ENCODE measurements at places on chromosomes 2 and 18.

DNA sequence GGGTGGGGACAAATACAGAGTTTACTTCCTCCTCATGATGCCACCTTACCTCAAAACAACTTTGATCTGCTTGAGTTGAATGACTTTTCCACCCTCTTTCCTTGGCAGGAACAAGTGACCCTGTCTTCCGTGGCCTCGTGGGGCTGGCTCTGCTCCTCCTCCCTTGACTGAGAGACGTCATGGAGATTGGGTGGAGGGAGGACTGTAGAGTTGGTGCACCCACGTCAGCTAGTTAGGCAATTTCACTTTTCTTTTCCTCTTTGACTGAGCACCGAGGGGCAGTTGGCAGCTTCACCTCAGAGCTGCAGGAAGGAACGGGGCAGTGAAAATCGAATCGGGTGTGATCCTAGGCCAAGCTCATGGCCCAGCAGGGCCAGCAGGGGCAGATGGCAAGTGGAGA lies at the start of gene SP140:
Gene SP140 (plus strand): TSS at position 251 of the 400 bp plus-strand sequence. CDS start 109 bp downstream, at position 360.
- no peak for DNase-seq

GRCh38 chr2:132430895-132431294 lies 14.3 kb downstream of the GPR39 start:
- no peak for DNase-seq

GRCh38 chr2:39304729-39305128 lies 61.0 kb upstream of the CDKL4 start:
- no peak for DNase-seq

GRCh38 chr2:230671117-230671516 lies 41.5 kb upstream of the CAB39 start:
- DNase-seq: no peak

DNA sequence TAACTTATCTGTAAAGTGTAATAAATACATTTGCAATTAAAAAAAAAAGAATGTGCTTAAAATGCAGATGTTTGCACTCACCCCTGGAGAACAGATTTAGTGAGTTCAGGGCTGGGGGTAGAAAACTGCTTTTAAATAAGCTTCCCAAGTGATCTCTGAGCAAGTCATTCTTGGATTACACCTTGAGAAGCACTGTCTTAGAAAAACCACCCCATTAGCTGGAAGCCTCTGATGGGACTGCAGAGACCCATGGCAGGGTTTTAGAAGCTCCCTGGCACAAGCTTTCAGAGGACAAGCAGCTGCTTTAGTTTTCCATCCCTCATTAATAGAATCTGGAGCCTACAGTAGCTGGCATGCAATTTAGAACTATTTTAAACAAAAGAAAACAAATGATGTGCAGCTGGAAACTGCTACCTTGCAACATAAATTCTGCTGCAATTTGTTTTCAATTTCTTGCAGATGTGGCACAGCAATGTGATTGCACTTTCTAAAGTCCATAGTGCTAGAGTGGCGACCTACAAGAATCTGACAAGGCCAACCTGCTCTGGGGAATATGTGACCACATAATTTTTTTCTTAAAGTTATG lies 141.5 kb downstream of the CDC42EP3 start:
- no peak for DNase-seq

DNA sequence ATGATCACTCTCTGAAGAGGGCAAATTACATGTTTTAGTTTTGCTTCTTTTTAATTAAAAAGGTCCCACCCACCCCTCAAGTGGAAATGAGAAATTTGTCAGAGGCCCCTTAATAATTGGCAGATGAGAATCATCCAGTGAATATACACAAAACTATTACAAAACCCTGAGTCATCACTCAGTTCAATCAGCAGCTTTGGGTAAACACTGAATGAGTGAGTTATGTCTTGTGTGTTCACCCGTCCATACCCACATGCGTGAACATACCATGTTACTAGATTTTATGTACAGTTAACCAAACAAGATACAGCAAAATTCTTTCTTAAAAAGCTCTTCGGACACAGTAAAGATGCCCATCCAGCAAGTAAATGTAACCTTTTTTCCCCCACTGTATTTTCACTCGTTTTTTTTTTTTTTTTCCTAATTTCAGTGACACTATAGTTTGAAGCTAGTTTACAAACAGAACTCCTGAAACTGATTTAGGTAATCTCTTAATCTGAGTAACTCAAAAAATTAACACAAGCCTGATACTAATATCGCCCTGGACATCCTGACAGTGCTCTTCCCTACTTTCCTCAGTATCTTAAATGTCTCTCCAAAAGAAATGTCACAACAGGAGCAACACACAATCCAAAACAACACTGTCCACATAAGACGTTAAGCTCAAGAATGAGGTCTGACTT lies 1.4 kb downstream of the PSME4 start:
- peak; percentile 68 for DNase-seq

DNA sequence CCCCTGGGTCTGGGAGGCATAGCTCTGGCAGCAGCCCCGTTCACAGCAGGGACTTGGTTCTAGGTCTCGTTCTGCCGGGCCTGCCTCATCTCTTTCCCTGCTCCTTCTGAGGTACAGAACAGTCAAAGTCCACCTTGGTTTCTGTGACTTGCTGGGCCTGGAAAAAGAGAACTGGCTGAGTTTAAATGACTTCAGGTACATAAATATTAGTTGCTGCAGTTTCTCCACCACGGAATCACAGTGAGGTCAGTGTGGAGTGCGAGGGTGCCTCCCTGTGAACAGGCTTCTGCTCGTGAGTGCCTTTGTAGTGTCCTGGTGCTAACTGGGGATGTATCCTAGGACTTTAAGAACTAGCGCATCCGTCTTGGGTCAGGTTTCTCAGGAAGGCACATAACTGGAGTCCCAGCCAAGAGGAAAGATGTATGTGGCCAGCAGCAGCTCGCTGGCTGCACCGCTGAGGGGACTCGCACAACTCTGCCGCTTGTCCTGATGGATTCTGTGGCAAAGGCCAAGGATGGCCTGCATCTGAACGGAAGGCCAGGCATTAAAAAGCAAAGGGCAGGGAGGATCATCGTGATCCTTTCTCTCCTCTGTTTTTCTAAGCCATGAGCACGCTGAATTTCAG lies 188.6 kb downstream of the SH3RF3 start:
- DNase-seq: no peak

DNA sequence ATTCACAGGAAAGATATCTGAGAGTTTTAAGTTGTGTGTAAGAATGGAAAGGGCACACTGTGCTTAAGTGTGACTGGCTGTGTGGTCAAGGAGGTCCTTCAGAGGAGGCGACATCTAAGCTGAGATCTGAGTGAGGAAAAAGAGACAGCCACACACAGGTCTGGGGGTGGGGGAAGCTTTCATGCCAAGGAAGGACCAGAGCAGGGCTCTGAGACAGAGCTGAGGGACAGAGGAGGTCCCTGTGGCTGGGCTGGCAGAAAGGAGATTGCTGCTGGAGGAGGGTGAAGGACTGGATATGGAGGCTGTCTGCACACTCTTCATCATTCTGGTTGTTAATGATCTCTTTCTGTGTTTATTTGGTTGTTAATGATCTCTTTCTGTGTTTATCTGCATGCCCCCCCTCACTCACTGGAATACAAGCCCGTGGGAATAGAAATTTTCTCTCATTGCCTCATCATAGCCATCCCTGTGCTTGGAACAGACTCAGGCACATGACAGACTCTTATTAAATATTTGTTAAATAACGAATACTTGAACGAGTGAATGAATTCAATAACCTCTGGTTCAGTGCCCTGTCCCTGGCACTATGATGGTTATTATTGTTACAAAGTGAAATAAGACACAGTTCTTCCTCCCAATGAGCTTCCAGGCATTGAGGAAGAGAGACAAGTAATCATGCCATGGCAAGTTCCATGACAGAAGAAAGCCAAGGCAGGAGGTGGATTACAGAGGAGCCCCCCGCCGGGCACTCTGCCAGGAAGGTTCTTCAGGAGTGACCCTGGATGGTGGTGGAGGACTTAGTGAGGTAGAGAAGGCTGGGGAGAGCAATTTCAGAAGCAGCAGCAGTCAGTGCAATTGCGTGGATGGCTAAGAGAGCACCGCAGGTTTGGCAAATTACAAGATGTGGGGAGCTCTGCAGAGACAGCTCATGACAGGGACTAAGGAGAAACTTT lies 399.4 kb upstream of the HS6ST1 start:
- DNase-seq: no peak

- no peak for DNase-seq
These were observed 15.1 kb upstream of the NMUR1 start for GRCh38 chr2:231545105-231545902.

- peak; percentile 75 for DNase-seq
These were observed 49.6 kb upstream of the ITSN2 start for GRCh38 chr2:24409700-24410556.

GRCh38 chr2:43854671-43855070 lies 15.9 kb downstream of the ABCG8 start:
- no peak for DNase-seq

GRCh38 chr2:45700407-45701013 lies 49.0 kb downstream of the PRKCE start:
- no peak for DNase-seq

DNA sequence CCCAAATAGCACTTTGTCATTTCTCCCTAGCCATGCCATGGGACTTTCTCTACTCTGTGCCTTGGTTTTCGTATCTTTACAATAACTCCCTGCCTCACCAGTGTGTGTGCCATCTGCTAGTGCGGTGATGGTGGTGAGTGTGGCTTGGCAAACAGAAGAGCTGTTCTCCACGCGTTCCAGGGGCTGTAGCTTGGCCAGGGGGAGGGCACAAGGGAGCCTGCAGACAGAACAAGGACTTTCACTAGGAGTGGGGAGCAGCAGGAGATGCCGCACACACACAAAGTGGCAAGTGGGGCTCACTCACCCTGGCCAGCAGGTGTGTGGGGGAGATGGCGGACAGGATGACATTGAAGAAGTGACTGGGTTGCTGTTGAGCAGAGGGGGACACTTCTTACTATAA lies 196.9 kb downstream of the HAUS1 start:
- no peak for DNase-seq

- DNase-seq: no peak
These were observed 64.2 kb downstream of the TPO start for GRCh38 chr2:1477196-1478040.

DNA sequence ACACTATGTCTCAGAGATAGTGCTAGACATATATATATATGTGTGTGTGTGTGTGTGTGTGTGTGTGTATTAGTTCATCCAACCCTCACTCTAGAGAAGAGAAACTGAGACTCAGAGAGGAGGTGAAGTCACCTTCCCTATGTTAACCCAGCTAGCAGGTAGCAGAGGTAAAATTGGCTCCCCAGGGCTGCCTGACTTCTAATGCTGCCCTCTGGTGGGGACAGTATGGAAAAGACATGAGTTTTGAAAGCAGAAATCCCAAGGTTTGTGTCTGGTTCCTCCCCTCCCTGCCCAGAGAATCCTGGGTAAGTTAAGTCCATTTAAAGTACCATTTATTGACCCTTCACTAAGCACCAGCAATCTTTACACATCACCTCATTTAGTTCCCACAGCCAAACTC lies 137.7 kb downstream of the THNSL2 start:
- no peak for DNase-seq

DNA sequence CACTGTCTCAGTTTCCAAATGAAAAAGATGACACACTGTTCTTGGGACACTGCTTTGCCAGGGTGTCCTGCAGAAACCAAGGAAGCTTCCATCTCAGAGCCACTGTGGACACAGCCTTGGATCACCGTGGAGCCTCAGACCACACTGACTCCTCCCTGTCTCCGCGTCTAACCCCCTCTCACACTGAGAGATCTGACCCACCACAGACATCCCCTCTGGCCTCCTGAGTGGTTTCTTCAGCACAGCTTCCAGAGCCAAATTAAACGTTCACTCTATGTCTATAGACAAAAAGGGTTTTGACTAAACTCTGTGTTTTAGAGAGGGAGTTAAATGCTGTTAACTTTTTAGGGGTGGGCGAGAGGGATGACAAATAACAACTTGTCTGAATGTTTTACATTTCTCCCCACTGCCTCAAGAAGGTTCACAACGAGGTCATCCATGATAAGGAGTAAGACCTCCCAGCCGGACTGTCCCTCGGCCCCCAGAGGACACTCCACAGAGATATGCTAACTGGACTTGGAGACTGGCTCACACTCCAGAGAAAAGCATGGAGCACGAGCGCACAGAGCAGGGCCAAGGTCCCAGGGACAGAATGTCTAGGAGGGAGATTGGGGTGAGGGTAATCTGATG lies 113.4 kb upstream of the PKDCC start:
- DNase-seq: no peak

DNA sequence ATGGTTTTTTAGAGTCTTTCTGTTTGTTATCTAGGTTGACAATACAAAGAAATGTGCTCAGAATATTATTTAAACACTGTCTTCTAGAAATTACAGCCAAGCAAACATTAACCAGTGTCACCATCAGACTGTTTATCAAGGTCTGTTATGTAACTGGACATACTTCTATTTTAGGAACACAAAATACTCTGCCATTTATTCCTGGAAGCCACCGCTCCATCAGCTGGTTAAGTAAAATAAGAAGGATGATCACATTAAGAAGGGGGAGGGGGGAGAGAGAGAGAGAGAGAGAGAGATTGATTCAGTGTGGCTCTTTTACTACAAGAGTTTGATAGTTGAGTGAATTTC lies 47.9 kb downstream of the MBP start:
- no peak for DNase-seq

DNA sequence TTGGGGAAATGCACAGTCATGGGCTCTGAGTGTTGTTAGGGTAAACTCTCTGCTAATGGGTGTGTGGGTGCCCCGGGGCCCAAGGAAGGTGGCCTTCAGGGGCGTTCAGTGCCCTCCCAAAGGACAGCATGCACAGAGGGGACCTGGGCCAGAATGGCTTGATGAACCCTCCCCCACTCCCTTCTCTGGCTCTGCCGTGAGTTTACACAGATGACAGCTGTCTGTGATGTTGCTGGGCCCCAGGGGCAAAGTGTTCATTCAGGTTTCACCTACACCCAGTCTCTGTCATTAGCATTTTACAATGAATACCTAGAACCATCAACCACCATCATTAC lies 3.2 kb downstream of the NPPC start:
- no peak for DNase-seq

DNA sequence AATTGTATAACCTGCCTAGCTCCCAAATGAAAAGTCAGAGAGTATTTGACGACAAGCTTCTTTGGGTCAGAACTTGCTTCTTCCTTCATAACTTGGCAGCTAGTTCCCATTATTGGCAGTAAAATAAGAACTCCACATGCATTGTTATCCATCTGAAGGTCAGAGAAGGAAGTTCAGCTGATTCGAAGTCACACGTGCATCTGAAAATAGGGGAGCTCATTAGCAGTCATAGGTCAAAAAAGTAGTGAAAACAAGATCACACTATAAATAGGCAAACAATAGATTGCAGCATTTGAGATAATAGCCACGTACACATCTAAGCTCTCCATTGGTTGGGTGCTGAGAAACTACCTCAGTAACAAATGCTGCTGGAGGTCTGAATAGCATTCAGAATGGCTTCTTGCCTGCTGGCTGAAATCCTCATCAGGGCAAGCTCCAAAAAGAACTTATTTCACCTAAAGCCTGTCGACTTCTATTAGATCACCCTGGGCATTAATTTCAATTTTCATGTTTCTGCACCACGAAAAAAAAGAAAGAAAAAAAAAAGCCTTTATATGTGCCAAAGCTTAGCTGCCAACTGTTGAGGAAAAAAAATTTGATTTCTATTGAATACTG lies 1492.9 kb upstream of the CELF4 start:
- DNase-seq: no peak

GRCh38 chr18:4125224-4125623 lies 329.9 kb downstream of the DLGAP1 start:
- no peak for DNase-seq
